ENCODE measurements at places on chromosomes 11 and 22. TPM values are rescaled to one million over a fixed set of nuclear protein-coding genes. Genes with fewer than 3 reads are reported as not detected.

- H3K4me3 ChIP-seq, result no peak overlapping the region
- DNase-seq, result no peak
- no peaks in the 10 kb centered on the region for H3K4me1 ChIP-seq
- no peaks in the 10 kb centered on the region for H3K36me3 ChIP-seq
- no peak overlapping the region for H3K27ac ChIP-seq
These were observed 953.2 kb downstream of the OPCML start for GRCh38 chr11:132579136-132579535.

DNA sequence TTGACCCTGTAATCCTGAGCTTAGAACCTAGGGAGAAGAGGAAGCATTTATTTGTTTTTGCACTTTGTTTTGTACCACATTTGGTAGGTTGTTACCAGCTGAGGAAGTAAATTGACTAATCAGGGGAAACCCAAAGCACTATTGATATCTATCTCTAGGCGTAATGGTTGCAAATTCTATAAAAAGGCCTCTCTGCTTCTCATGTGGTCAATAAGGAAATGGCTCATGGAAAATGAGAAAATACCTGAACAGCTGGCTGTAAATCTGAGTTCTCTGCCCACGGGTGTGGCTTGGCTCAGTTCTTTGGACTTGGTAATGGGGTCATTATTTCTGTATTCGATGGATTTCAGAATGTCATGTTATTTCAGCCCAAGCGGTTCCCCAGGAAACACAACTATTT lies 42.4 kb downstream of the BARX2 start:
- no peaks in the 10 kb centered on the region for H3K27me3 ChIP-seq
- DNase-seq, result no peak
- H3K36me3 ChIP-seq, result no peaks in the 10 kb centered on the region
- peaks cover 5% of the 10 kb centered on the region for H3K4me1 ChIP-seq
- H3K4me3 ChIP-seq, result no peak overlapping the region
- H3K27ac ChIP-seq, result no peak overlapping the region

GRCh38 chr22:25735650-25736049 lies 6.3 kb upstream of the MYO18B start:
- DNase-seq, result no peak
- peaks cover 62% of the 10 kb centered on the region for H3K4me1 ChIP-seq
- no peaks in the 10 kb centered on the region for H3K27me3 ChIP-seq
- no peak overlapping the region for H3K4me3 ChIP-seq
- H3K27ac ChIP-seq, result peak overlapping the region; percentile 98

DNA sequence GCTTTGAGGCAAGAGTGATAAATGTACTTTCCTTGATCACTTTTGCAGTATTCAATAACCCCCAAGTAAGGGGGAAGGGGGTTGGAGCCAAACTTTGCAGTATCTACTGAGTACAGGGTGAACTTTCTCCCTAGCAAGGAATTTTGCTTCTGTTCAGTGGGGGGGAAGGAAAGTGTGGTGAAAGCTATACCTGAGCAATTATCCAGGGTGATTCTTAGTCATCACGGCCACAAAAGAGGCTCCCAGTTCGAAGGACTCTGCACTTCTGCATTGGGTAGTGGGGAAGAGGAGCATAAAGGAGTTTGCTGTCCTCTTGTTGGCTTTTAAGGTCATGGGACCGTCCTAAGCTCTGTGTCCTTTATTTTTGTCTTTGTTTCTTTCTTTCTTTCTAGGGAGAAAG lies 346.5 kb upstream of the SYN3 start:
- H3K27me3 ChIP-seq, result no peaks in the 10 kb centered on the region
- no peak for DNase-seq
- no peak overlapping the region for H3K4me3 ChIP-seq
- H3K27ac ChIP-seq, result no peak overlapping the region
- no peaks in the 10 kb centered on the region for H3K4me1 ChIP-seq
- H3K36me3 ChIP-seq, result no peaks in the 10 kb centered on the region

GRCh38 chr11:61756452-61757212 lies 4.2 kb downstream of the MYRF start:
- no peak overlapping the region for H3K4me3 ChIP-seq
- H3K36me3 ChIP-seq, result no peaks in the 10 kb centered on the region
- peak; percentile 74 for DNase-seq
- peaks cover 25% of the 10 kb centered on the region for H3K4me1 ChIP-seq
- H3K27me3 ChIP-seq, result peaks cover 16% of the 10 kb centered on the region

DNA sequence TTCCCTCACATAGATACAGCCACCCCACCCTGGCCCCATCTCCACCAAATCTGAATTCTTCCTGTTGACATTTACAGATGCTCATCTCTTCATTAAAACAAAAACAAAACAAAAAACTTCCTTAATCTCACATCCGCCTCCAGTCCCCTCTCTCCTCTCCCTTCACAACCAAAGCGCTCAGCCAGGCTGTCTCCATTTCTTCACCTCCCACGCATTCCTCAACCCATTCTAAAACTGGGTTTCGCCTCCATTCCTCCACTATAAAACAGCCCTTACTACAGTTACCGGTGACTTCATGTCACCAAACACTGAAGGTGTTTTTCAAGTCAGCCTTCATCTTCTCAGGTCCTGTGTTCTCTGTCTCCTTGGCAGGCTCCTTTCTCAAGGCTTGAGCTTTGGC lies 9.6 kb downstream of the BACE1-AS start:
- DNase-seq, result no peak
- H3K4me1 ChIP-seq, result no peaks in the 10 kb centered on the region
- H3K4me3 ChIP-seq, result no peak overlapping the region
- H3K36me3 ChIP-seq, result no peaks in the 10 kb centered on the region
- H3K27ac ChIP-seq, result no peak overlapping the region
- H3K27me3 ChIP-seq, result no peaks in the 10 kb centered on the region

DNA sequence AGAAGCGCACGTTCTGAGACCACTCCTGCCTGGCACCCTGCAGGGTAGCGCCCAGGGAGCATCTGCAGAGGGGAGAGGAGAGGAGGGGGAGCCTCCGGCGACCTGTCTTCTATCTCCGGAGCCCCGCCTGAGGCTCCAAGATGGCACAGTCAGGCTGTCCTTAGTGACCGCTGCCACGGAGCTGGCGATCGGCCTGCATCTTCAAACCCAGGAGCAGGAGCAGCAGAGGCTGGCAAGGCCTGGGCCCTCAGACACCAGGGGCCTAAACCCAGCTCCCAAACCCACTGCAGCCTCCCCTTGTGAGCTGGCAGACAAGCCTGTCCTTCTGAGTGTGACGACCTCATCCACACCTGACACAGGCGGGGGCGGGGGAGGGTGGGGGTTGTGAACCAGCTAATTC lies 34.9 kb downstream of the TOLLIP start:
- no peaks in the 10 kb centered on the region for H3K36me3 ChIP-seq
- H3K4me3 ChIP-seq, result no peak overlapping the region
- DNase-seq, result no peak
- no peak overlapping the region for H3K27ac ChIP-seq
- H3K27me3 ChIP-seq, result no peaks in the 10 kb centered on the region

POTEH gene
- not detected for total RNA-seq

DGAT2 gene
- 1.8 TPM for total RNA-seq

Measured in activated CD8-positive, alpha-beta memory T cell treated with anti-CD3 and anti-CD28 coated beads, Interleukin-2, amount 10 ng/mL, durations not matched to agents 7 days and 5 days (primary cell).